Activated CD4-positive, alpha-beta T cell treated with anti-CD3 and anti-CD28 coated beads for 48 hours (primary cell): ENCODE measurements at places on chromosomes 16 and 17.
A peak's percentile ranks its signal among the peaks of the same experiment; 100 is the strongest.

GRCh38 chr16:60041671-60042070 lies 1307.6 kb upstream of the GOT2 start:
- DNase-seq: no peak

DNA sequence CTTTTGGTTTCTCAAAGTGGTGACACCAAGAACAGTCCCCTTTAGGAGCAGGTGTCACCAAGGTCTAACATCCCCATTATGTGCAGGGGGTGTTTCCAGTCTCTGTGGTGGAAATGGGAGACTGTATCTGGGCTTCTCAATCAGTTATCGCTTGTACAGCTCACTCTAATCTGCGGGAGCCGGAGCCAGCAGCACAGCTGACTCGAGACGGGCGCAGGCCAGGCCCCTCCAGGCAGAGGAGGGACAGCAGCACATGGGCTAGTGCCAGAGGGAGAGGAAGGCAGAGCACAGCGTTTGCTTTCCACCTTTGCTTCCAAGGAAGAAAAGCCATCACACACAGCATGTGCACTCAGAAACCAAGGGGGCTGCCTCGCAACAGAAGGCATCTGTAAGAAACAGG lies 91.2 kb upstream of the CREBBP start:
- no peak for DNase-seq

GRCh38 chr17:38867968-38868816 lies 1.7 kb upstream of the LASP1 start:
- peak; percentile 34 for DNase-seq

DNA sequence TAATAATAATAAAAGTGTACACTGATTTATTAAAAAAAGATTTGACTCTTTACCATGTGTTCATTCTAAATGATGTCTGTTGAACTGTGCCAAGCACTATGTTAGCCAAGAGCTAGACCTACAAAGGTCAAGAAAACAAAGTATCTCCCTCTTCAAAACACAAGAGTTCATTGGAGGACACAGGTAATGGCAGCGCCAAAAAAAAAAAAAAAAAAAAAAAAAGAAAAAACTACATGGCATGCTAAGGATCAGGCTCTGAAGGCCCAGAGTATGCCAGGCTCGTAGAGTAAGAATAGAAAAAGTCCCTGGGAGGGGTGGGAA lies 35.2 kb downstream of the CYTH1 start:
- no peak for DNase-seq

GRCh38 chr16:18829251-18829650 lies 27.9 kb upstream of the ARL6IP1 start:
- no peak for DNase-seq

GRCh38 chr17:42798383-42799380 lies at the start of the genes CNTD1 and COA3:
Gene CNTD1, plus strand, starts transcription at chr17:42798861. Its CDS starts 207 bp downstream, at chr17:42799068.
Gene COA3, minus strand, starts transcription at chr17:42798704. Its CDS starts 23 bp downstream, at chr17:42798681.
- peak; percentile 90 for DNase-seq

- DNase-seq: no peak
Observed at GRCh38 chr16:66326991-66327513, 39.4 kb upstream of the CDH5 start.

GRCh38 chr17:39224778-39225307 lies 902 bp downstream of the STAC2 start:
- no peak for DNase-seq

DNA sequence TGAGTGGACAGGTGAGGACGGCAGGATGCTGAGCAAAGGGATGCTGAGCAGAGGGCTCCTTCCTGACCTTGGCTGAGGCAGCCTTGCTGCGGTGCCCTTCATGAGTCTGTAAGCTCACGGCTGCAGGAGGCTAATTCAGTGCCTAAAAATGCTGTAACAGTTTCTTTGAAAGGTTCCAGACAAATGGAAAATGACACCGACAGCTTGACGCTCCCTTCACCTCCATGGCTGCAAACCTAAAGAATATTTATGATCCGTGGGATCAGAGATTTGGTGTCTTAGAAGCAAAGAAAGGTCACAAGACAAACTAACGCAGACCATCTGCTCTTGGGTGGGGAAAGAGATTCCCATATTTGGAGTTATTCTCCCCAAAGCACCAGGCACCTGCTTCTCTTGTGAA lies 28.0 kb downstream of the TOM1L2 start:
- no peak for DNase-seq

DNA sequence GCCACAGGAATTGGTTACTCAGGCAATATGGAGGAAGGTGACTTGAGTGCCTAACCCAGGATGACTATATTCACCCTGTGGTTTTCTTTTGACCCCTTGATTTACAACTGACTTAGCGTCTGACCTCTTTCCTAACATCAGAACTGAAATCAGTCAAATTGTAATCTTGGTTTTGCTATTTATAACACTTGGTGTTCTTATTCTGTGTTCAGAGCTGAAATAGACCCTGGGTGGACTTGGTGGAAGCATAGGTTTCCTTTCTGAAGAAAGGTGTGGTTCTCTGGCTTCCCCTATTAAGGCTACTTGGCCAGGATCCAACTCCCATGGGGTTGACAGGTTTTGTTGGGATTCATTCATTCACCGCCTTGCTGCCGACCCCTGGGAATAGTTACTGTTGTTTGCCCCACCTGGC lies 80.8 kb downstream of the CLEC16A start:
- DNase-seq: peak; percentile 43

GRCh38 chr17:76734080-76734840 lies 2.9 kb downstream of the SRSF2 start:
- no peak for DNase-seq

DNA sequence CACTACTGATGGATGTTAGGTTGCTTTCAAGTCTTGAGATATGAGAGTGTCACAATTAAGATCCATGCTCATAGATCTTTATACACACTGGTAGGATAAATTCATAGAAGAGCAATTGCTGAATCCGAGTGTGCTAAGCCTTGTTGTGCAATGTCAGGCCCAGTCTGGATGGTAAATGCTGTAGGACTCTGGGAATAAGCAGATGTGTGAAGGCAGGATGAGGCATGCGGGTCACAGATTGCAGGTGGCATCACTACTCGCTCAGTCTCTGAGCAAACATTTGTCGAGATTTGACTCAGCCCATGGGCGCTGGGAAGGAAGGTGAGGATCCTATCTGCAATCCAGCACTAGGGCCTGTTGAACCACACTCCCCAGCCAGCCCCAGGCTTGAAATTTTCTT lies 40.7 kb downstream of the TMEM186 start:
- no peak for DNase-seq
